ENCODE measurements at places on chromosomes 7 and 10. TPM values are rescaled to one million over a fixed set of nuclear protein-coding genes. Genes with fewer than 3 reads are reported as not detected.

Gene ZNF365
- total RNA-seq = 1.1 TPM

Gene TRIM4
- 8.8 TPM for total RNA-seq

DNA sequence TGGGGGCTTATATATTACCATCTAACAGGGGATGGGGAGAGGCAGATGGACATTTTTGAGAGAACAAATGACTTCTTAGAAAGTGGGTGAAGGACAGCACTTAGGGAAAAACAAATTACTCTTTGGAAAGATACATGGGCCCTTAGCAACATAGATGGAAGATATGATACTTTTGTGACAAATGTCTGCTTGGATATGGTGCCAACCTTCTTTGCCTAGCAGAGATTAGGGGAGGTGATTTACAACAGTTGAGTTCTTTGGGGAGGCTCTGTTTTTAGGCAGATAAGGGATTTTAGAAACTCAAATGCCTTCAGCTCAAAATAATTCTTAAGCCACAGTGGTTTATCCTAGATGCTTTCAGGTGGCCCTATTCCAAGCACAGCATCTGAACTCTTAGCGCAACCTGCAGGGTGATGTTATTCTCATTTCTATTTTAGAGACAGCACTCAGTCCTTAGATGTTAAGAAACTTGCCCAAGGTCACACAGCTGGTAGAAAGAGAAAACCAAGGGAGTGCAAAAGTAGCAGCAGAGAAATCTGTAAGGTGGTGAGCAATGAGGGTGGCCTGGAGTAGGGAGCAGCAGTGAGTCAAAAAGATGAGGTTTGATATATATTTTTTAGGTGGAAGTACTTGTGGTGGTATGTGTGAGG is 75.1 kb upstream of the KMT2E start:
- DNase-seq = no peak

DNA sequence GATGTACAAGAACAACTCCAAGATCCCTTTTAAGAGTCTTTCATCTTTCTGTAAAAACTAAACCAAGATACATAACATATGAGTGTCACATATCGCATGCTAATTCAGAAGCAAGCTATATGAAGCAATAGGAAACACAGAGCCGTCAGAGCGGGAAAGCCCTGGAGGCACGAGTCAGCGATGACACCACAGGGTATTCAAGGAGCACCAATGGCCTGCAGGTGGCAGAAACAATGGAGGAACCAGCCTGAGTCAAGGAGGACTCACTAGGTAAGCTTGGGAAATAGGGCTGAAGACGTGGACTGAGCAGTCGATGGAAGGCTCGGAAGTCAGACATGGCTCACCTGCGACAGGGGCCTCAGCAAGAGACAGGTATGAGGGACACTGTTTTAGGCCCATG is 214.4 kb downstream of the FAM107B start:
- no peak for DNase-seq

GRCh38 chr7:149809215-149809614 is 29.0 kb upstream of the ZNF862 start:
- no peak for DNase-seq
